Uterus (tissue), 4 donors: ENCODE measurements at places on chromosomes 16 and 17.

GRCh38 chr16:12965274-12965804 is 63.9 kb downstream of the SHISA9 start:
- H3K27ac ChIP-seq, result no peak overlapping the region
- no peaks in the 10 kb centered on the region for H3K4me1 ChIP-seq
- no peaks in the 10 kb centered on the region for H3K36me3 ChIP-seq
- no peaks in the 10 kb centered on the region for H3K27me3 ChIP-seq

DNA sequence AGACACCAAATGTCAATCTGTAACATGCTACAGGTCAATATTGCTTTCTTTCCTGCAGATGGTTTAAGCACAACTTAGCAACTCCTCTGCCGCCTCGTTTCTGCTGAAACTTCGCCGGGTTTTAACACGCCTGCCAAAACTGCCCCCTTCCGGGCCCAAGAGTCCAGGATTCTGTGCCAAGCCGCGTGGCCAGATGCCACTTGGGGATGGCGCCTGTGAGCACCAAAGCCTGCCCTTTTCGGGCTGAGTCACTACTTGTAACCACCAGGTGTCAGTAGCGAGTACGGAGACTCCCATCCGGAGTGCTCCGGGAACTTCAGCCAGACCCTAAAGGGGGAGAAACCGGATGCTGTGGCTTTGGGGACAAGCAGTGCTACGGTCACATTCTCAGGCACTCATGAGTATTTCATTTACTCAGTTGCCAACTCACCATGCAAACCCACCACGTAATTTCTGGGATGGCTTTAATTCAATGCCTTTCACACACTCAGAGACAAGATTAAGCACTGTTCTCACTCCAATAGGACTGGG is 7.8 kb downstream of the PMP22 start:
- peak overlapping the region; percentile 98 for H3K27ac ChIP-seq
- peak; percentile 77 for DNase-seq
- H3K4me1 ChIP-seq, result peaks cover 23% of the 10 kb centered on the region
- H3K27me3 ChIP-seq, result no peaks in the 10 kb centered on the region
- no peaks in the 10 kb centered on the region for H3K36me3 ChIP-seq

DNA sequence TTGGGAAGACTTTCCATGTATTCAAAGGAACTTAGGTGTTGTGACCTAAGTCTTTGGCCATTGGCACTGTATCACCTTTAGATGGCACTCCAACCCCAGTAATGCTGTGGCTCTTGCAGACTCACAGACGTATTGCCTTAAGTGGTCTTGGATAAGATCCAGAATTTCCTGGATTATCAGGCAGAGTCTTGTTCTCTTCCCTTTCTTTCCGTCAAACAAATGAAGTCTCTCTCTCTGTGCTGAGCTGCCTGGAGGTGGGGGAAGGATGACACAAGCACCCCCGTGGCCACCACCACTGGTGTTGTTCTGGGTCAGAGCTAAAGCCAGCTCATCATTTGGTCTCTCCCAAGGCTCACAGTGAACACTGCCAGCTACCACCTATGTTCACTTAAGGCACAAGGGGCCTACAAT is 789.9 kb upstream of the KIF2B start:
- H3K36me3 ChIP-seq, result no peaks in the 10 kb centered on the region
- H3K27ac ChIP-seq, result no peak overlapping the region

DNA sequence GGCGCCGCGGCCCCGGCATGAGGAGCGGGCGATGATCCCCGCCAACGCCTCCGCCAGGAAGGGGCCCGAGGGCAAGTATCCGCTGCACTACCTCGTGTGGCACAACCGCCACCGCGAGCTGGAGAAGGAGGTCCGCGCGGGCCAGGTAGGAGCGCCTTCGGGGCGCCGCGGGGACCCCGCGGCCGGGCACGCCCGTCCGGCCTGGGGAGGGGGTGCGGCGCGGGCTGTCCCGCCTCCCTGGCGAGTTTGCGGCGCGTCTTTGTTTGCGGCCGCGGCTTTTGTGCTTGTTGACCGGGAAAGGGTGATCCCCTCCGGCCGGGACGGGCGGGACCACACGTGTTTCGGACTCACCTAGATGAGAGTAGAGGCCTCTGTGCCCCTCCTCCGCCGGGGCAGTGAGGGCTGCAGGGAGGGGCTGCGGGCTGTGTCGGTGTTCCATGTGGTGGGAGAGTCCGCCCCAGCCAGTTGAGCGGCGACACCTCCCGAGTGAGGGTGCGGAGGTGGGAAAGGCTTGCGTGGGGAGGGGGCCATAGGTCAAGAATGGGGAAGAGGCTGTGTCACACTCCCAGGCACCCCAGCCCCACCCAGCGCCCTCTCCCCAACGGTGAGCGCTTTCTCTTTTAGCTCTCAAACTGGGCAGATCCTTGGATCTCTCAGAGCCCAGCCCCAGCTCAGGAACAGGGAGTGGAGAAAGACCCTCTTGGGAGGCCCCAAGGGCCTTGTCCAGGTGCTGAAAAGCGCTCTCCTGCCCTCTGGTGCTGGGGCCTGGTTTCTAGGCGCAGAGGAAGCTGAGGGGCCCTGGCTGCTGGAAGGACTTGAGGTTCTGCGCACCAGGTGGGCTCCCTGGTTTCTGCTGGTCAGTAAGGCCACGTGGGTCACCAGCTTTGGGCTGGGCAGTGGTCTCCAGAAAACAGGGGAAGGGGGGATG is 923 bp downstream of the ANKRD13B start:
- H3K27ac ChIP-seq, result no peak overlapping the region
- no peaks in the 10 kb centered on the region for H3K27me3 ChIP-seq
- peaks cover 23% of the 10 kb centered on the region for H3K4me1 ChIP-seq
- H3K36me3 ChIP-seq, result no peaks in the 10 kb centered on the region
- DNase-seq, result peak; percentile 28

DNA sequence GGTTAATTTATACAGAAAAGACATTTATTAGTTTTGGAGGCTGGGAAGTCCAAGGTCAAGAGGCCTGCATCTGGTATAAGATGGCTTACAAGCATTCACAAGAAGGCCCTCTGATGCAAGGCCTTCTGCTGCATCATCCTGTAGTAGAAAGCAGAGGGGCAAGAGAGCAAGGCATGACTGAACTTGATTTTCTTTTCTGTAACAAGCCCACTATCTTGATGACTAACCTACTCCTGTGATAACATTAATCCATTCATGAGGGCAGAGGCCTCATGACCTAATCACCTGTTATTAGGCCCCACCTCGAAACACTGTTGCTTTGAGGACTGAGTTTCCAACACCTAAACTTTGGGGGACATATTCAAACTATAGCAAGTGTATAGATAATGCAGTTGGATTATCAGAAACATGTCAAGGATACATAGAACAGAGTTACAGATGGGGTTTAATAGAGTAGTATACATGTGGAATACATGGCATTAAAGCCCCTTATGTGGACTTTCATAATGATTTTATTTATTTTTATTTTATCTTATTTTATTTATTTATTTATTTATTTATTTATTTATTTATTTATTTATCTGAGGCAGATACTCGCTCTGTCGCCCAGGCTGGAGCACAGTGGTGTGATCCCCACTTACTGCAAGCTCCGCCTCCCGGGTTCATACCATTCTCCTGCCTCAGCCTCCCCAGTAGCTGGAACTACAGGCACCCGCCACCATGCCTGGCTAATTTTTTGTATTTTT is 88.2 kb downstream of the CHD9 start:
- no peak overlapping the region for H3K4me3 ChIP-seq
- H3K36me3 ChIP-seq, result no peaks in the 10 kb centered on the region
- DNase-seq, result no peak
- no peak overlapping the region for H3K27ac ChIP-seq

- no peaks in the 10 kb centered on the region for H3K4me1 ChIP-seq
- no peaks in the 10 kb centered on the region for H3K27me3 ChIP-seq
- H3K36me3 ChIP-seq, result no peaks in the 10 kb centered on the region
- DNase-seq, result no peak
- no peak overlapping the region for H3K4me3 ChIP-seq
Measured at GRCh38 chr17:44387804-44388203, 1.6 kb downstream of the ITGA2B start.
